ENCODE measurements at places on chromosomes 1 and 21.

GRCh38 chr1:47814612-47815395, 182.4 kb downstream of the TRABD2B start:
- DNase-seq: no peak

- DNase-seq: no peak
Measured at GRCh38 chr1:98078596-98078995, 157.8 kb upstream of the DPYD start.

- DNase-seq: no peak
Measured at GRCh38 chr1:90924982-90925381, 96.9 kb downstream of the ZNF644 start.

- peak; percentile 25 for DNase-seq
Measured at GRCh38 chr1:46248122-46248920, 758 bp downstream of the RAD54L start.

DNA sequence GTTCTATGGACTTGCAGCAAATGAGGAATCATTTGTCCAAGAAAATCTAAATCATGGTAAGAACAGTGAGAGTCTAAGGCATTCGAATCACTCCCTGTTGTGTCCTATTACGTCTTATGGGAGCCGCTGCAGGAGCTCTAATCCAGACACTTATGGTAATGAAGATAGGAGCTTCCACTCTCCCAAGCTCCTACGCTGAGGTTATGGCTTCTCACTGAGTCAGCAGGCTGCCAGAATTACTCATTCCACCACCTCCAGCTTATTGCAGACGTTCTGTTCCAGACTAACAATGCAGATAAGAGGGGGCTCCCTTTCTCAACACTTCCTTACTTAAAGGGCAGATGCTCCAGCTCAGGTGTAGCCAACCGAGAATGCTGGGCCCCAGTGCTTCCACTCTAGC, 212.6 kb downstream of the GREM2 start:
- no peak for DNase-seq

- DNase-seq: no peak
Measured at GRCh38 chr1:163161337-163161736, 41.4 kb downstream of the RGS5 start.

DNA sequence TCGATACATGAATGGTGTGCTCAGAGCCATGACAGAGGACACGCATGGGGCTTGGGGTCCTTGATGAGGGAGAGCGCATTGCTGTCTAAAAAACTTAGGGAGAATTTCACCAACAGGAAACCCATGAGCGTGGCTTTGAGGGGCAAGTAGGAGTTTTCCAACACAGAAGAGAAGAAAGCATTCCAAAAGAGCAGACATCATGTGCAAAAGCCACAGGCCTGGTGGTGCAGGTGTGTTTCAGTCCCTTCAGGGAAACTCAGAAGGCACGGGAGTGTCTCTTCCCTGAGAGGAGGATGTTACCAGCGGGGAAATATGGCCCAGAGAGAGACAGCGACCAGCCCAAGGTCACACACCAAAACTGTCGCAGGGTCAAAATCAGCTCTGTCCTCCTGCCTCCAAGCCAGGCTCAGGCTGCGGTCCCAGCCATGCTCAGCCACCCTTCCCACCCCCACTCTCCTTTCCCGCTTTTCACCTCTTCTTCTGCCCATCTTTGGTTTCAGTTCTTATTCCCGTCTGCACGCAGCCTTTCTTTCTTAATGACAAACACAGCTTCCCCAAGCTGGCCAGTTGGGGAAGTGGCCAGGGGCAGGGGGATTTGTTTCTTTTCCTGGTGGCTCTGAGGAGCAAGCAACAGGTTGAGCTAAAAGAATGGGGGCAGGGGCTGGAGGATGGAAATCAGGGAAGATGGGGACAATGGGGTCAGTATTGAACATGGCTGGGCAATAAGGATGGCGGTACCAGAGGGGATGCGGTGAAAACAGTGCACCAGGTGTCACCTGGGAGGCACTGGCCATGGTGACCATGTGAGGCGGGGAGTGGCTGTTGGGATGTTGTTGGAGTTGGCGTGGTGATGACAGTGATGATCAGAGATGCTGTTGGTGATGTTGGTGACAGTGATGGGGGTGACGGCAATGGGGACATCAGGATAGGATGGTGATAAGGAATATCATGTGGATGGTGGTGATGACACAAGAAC, 10.3 kb downstream of the LAPTM5 start:
- DNase-seq: no peak

DNA sequence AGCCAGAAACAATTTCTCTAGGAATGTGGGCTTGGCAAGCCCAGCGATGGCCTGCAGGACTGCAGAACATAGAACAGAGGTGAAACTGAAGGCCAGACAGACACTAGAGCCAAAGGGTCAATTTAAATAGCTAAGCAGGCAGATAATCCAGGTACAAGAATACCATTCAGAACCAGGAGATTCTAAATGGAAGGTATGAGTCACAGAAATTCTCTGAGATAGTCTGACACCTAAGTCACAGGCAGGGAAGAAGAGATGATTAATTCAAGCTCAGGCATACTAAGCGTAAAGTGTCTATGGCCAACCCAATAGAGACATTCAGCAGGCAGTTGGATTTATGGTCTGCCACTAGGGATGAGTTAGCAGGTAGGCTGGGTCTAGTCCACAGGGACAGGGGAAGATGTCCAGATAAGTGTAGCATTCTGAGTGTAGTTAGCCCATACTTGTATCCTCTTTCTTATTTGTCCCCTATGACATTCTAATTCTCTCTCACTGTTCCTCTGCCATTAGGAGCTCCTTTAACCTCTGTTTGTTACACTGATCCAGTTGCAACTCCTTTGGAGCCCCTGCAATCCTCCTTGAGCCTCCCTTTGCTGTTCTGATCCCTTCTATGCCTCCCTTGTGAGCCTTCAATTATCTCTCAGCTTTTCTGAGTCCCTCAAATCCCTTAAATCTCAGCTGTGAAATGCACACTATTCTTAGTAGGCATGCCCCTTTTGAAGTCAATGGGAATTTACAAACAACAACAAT, 383.8 kb downstream of the LMO4 start:
- no peak for DNase-seq

GRCh38 chr1:156140879-156141707, 12.3 kb upstream of the SEMA4A start:
- DNase-seq: no peak

GRCh38 chr1:150609732-150610131, 19.7 kb downstream of the ENSA start:
- DNase-seq: no peak

DNA sequence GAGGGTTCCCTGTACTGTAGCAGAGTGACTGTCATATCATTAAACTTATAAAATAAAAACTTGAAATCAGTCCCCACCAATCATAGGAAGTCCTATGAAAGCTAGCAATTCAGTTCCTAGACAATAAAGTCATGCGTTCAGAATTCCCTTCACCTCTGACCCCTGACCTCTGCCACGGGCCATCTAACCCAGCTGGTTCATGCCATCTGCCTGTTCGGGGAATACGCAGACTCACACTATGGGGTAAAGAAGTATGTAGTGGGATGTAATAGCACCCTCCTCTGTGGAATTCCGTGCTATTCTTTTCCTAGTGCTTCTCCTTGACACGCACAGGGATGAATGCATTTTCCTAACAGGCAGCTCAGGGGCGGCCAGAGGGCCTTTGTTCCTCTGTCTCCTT, 2.1 kb downstream of the GSTM4 start:
- no peak for DNase-seq

DNA sequence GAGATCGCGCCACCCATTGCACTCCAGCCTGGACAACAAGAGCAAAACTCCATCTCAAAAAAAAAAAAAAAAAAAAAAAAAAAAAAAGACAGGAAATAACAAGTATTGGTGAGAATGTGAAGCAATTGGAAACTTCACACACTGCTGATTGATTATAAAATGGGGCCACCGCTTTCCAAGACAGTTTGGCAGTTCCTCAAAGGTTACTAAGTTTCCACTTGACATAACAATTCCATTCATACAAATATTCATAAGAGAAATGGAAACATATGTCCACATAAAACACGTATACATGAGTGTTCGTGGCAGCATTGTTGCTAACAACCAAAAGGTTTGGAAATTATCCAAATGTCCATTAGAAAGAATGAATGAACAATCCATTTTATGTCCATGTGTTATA, 26.3 kb downstream of the USP24 start:
- no peak for DNase-seq

DNA sequence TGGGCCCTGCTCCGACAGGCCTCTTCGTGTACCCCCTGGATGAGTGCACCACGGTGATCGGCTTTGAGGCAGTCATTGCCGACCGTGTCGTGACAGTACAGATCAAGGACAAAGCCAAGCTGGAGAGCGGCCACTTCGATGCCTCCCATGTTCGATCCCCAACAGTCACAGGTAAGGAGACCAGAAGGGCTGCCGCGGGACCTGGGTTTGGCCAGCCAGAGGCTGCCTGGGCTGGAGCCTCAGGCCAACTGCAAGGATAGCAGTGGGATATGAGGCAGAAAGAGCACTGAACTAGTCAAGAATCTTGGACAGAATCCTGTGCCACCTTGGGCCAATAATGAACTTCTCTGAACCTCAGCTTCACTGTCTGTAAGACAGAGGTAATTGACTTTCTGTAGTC, 22.1 kb downstream of the VWA5B1 start:
- no peak for DNase-seq

- DNase-seq: no peak
Measured at GRCh38 chr1:74222701-74223100, 12.5 kb upstream of the TNNI3K start.

- DNase-seq: no peak
Measured at GRCh38 chr1:22347854-22348760, 103.5 kb upstream of the ZBTB40 start.

- no peak for DNase-seq
Measured at GRCh38 chr21:22965455-22966135, 1967.4 kb downstream of the NCAM2 start.

DNA sequence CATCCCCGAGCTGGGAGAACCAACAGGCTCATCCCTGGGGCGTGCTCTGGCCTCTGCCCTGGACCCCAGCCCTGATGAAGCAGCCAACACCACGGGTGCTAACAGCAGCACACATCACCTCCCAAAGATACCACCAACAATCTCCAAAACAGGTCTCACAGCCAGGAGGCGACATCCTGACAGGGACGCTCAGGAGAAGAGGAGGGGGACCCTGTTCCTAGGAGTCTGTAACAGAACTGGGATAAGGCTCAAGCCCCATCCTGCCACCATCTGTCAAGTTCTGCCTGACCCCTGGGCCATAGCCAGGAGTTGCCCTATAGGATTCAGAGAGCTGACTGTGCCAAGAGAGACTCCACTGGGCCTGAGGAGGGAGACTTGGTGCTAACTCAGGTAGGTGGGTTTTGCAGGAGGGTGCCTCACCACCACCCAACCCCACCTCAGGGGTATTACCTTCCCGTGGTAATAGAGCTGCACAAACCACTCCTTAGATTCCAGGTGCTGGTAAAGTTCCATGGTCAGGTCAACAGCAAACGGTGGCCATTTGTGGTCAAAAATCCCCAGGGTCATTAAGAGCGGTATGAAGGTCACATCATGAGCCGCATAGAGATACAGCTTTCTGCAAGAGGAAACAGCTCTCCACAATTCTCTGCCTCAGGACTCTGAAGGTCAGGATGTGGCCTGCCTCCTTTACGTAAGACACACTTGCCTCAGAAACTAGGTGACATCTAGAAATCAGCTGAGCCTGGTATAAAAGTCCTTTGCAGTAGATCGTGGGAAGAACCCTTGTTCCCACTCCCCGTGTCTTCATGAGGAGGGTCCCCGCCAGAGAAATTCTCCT, 22.3 kb downstream of the ACP6 start:
- DNase-seq: no peak

GRCh38 chr1:56911098-56911938, 54.5 kb downstream of the C8B start:
- no peak for DNase-seq

- no peak for DNase-seq
Measured at GRCh38 chr1:30329263-30329753, 394.1 kb downstream of the MATN1 start.

DNA sequence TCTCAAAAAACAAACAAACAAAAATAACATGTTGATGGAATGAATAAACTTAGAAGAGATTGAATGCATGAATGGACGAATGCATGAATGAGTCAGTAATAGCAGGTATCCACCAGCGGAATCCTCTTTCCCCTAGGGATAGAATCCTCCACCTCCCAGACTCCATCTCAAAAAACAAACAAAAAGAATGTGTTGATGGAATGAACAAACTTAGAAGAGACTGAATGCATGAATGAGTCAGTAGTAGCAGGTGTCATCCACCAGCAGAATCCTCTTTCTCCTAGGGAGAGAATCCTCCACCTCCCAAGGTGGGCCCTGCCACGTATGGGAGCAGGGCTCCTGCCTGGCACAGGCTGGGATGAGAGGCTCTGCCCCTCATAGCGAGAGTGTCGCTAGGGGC, 26.8 kb upstream of the RNF19B start:
- no peak for DNase-seq

DNA sequence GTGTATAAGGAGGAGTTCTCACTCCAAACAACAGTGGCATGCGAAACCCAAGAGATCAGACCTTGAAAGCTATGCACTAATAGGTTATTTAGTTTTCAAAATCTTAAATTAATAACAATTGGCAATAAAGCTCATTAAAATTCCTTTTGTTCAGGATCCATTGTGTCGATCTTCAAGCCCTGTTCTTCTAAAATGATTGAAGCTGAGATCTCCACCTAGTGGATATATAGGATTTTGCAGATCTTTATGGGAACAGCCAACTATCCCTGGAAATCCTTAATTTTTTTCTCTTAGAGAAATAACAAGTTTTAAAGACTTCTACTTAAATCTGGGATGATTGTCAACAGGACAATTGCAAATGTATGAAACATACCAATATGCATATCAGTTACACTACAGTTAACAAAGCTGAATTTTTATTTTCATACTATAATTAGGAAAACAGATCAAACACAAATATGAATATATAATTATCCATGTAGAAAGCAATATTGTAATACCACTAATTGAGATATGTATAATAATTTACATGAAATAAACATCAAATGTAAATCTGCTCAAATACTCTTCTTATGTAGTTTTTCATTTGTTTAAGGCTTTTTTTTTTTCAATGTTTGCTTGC, 43.3 kb downstream of the LRRC53 start:
- DNase-seq: no peak

GRCh38 chr1:163060343-163061007, 8.7 kb upstream of the RGS4 start:
- no peak for DNase-seq

DNA sequence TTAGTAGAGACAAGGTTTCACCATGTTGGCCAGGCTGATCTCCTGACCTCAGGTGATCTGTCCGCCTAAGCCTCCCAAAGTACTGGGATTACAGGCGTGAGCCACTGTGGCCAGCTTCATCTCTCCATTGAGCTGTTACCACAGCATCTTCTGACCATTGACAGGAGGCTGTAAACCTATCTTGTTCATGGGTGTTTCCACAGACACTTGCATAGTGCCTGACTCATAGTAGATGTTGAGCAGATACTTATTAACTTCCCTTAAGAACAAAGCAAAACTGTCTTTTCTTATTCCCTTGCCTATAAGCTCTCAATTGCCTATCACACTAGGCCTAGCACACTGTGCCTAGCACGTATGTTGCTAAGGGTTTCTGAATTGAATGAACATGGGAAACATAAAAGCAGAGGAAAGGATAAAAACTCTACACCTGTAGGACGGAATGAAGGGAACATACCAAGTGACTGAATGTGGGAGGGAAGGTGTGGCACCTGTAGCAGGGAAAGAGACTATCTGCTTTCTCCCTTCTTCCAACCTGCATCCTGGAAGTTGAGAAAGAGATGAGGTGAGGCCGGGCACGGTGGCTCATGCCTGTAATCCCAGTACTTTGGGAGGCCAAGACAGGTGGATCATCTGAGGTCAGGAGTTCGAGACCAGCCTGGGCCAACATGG, 1.2 kb upstream of the C1orf54 start:
- DNase-seq: no peak

Measured in stimulated activated CD4-positive, alpha-beta T cell treated with anti-CD3 and anti-CD28 coated beads, Interleukin-12 subunit alpha, Interleukin-12 subunit beta, amount 100 ng/mL, for 48 hours (primary cell).